ENCODE measurements at places on chromosomes 4 and X.
A peak's percentile ranks its signal among the peaks of the same experiment; 100 is the strongest.

DNA sequence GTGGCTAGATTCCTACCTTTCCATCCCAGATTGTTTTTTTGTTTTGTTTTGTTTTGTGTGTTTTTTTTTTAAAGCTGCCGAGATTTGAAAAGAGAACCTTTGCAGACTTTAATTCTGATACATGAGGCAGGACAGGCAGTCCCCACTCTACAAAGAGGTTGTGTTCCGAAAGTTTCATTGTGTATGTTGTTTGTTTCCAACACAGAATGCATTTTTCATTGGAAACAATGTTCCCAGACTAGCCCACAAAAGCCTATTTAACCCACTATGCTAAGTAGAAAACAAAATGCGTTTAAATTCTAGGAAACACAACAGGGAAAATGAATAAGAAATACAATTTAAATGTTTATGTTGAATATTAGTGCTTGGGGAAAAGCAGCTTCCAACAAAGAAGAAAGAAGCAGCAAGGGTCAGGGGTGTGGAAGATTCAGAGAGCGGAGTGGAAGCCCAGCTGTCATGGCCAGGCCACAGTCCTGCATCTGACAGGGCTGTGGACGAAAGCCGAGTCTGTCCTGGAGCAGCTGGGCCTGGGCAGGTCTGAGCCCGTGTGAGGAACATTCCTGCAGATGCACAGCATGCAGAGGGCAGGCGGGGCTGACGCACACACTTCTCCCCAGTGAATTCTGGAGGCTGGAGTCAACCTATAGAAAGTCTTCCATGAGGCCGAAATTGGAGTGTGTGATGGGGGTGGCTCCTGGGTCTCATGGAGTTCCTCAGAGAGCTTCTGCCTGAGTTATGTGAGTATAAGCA, 12.4 kb upstream of the SETD7 start:
- no peak for DNase-seq

DNA sequence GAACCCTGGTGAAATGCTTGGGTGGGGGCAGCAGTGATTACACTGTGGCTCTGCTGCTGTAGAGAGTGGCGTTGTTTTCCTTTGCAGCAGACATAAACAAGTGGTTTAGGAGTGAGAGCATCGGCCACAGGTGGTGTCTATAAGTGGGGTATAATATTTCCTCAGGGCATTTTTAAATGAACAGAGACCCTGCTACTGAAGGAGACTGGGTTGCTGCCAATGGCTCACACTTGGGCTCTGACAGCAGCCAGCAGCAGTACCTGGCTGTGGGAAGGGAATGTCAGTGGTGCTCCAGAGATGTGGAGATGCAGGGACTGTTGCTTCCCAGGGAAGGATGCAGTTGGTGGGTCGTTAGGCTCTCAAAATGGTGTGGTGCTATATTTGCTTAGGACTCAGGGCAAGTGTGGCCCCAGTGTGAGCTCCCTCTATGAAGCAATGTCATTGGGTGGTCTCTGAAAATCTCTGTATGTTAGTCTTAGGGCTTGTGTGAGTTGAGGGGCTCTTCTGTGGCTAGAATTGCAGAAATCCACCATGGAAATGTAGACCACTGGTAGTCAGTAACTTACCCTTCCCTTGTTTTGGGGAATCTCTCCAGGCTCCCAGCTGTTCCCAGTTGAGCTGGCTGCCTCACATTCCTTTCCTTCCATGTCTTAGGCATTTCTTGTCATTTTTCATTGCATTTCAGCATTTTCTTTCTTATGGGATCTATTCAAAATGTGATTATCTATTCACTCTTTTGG, 1023.0 kb upstream of the GRID2 start:
- no peak for DNase-seq

DNA sequence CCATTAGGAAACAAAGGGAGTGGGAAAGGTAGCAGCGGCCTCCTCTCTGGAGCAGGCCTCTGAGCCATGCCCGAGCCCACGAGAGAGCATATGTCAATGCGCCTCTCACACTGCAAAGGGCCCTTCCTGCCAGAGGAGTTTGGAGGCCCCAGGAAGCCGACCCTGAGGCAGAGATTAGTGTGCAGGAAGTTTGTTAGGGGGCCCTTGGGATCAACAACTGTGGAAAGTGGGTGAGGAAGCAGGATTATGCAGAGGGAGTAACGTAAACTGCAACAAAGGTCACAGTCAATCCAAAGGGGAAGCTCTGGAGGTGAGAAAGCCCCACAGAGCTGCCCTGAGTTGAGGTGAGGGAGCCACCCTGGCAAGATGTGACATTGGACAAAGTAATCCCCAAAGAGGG, 17.4 kb downstream of the RTL5 start:
- no peak for DNase-seq

DNA sequence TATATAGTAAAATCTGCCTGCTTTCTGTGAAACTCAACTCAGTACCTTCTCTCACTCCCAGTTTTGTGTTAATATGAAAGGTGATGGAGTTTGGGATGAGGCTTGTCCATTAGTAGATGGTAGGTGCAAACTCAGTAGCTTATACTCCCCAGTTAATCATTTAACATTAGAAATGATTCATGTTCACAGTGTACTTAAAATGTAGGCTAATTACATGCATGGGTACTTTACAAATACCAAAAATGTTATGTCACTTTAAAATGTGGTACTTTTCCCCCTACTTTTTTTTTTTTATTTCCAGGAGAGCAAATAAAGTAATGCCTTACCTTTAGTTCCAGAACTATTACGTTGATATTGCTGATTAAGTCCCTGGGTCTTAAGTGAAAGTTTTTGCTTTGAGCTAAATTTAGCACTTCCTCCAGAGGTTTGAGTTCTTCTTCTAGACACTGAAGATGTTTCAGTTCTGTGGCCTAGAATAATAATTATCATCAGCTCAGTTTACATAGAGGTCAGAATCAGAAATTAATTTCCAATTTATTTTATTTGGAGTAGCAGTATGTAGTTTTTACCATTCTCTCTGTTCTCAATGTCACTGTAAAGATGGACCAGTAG, 3.0 kb downstream of the IL2 start:
- no peak for DNase-seq

GRCh38 chrX:95907081-95907480, 777.6 kb upstream of the DIAPH2 start:
- no peak for DNase-seq

GRCh38 chrX:132071254-132071653, 48.2 kb downstream of the STK26 start:
- DNase-seq: no peak

DNA sequence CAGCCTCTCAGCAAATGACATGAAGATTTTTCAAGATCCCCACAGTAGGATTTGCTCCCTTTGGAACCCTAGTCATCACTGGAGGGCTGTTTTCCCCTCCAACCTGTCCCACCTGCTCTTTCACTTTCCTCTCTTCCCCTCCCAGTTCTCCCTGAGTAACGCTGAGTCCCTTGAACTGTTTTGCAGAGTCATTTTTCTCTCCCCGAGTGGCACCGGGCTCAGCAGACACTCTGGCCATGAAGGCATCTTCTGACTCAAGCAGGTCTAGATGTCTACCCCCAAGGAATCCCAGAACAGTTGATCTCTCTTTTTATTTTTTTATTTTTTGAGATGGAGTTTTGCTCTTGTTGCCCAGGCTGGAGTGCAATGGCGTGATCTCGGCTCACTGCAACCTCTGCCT, 52.2 kb downstream of the HTRA3 start:
- no peak for DNase-seq

DNA sequence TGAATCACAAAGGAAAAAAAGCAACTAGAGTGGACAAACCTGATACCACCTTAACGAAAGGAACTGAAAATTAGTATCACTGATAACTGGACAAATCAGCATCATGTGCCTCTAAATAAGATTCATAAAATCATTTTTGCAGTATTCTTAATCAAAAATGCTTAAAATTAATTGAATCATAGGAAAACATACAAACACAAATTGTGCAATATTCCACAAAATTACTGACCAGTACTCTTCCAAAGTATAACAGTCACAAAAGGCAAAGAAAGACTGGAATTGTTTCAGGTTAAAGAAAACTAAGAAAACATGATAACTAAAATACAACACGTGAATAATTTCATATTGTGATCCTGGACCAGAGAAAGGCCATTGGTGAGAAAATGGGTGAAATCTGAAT, 27.1 kb downstream of the FBXW7 start:
- DNase-seq: no peak

DNA sequence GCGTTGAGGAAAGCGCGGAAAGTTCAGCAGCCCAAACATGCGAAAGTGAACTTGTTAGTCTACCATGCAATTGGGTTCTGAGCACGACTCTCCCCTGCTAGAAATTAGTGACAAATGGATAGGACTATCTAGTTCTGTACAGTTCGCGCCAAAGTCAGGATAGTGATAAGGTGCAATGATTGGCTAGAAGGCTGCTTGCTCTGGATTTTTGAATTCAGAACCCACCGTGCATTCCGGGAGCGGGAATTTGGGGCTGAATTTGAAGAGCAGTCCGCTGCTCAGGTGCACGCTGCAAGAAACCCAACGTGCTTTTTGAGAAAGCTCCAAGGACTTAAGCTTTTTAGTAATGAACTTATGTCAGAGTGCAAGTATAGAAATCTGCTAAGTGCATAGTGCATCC, 732 bp upstream of the ESX1 start:
- DNase-seq: no peak

GRCh38 chr4:171981185-171981584, 168.0 kb downstream of the GALNTL6 start:
- DNase-seq: no peak

DNA sequence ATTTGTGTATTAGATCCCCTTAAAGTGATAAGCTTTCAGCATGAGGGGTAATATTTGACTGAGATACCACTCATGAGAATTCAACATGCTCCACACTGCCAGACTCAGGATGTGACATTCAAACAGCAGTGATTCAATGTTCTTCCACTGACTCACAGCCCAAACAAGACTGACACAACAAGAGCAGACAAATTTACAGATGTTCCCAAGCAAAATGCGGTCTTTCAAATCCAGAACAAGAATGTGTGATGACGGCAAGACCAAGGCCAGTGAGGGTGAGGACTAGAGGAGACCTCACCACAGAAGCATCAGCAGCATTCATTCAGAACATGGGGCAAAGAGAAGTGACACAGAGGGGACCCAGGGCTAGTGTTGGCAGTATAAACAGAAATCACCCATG, 99.3 kb upstream of the GRIA3 start:
- no peak for DNase-seq

- DNase-seq: no peak
These were observed 66.8 kb upstream of the EXOC1L start for GRCh38 chr4:55752810-55753209.

DNA sequence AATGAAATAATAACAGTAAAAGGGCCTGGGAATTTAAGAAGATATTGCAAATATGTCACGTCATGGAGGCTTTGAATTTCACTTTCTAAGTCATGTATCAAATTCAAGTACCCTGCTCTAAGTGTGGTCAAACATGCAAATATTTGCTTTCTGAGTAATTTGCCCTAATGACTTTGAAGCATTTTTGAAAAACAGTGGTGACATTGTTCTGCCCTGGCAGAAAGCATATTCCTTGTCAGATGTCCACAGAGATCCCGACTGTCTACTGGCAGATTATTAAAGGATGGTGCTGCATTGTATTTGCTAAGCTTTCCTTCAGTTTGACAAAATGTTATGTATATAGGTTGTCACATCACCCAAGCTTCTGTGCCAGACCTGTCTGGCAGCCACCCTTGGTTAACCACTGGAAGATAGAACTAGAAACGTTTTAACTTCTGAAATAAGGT, 92.5 kb downstream of the ANK2 start:
- peak; percentile 47 for DNase-seq

DNA sequence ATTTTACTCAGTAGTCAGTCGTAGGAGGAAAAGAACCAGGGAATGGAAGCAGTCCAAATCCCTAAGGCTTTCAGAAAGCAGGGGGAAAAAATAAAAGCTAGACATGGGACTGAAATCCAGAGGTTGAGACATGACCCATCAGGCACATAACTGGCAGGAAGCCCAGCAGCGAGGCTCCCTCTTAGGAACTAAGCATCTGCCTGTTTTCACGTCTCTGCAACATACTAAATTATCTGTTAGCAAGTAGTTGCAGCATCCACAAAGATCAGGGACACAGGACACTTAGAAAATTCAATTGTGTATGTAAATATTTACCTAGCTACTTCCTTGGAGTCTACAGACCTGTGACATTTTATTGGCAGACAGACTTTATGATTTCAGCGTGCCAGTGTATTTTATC, 118.0 kb upstream of the EDNRA start:
- DNase-seq: no peak

DNA sequence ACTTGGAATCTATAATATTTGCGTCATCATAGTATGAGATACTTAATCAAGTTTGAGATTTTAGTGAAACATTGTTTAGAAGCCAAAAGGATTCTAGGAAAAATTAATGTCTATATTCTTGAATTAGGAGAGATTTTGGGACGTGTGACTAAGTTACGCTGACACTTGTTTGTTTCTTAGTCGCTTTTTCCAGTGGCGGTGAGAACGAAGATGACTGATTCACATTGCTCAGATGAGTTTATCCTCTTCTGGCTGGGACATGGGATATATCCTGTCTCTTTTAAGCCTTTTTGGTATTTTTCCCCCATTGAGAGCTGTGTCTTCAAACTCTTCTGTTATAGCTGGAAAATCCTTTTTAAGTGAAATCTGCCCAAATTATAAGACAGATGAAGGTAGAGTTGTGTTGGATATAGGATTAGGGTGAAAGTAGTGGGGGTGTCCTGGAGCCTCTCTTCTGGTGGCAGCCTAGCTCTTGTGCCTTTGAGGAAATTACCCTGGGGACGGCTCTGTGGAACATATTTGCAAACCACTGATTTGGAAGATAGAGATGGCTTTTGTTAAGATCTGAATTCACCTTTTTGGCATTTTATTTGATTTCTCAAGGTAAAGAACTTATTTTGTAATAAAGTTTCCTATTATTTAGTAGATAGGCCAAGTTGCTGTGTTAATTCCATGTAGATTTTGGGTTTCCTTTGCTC, 49.7 kb downstream of the HTT start:
- DNase-seq: no peak

- DNase-seq: no peak
These were observed 45.1 kb downstream of the RPS3A start for GRCh38 chr4:151144329-151145072.

DNA sequence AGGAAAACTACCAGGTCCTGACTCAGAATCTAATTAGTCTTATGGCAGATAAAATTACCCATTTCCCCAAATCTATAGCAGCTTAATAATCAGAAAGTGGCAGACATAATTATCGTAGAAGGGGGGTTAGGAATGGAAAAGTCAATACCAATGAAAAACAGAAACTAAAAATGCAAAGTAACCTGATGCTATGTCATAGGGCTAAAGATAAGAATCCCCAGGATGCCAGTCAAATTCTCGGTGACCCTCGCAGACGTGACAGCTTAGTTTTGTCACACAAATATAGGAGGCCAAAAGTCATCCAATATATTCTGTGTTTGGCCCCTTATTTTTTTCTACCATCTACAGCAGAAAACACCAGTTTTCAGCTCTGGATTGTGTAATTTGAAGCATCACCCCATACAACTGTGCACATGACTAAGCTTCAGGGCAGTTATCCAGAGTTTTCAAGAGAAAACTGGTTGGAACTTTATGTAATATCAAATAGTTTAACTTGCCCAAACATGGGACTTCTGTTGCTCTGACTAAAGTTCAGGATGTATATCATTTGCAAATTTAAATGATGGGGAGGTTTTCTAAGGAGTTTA, 30.9 kb downstream of the RASSF6 start:
- no peak for DNase-seq
